Smooth muscle cell of the pulmonary artery (primary cell): ENCODE measurements at places on chromosomes 4 and X. TPM values are rescaled to one million over a fixed set of nuclear protein-coding genes. Genes with fewer than 3 reads are reported as not detected.

The SERPINA7 gene
- not detected in 2 replicates for total RNA-seq

The DCX gene
- total RNA-seq, result not detected in 2 replicates

The ARX gene
- total RNA-seq, result not detected in 2 replicates

The ZNF330 gene
- total RNA-seq, result 22.6 and 26.0 TPM in 2 replicates

The TRIM75 gene
- total RNA-seq, result not detected in 2 replicates

The TBC1D8B gene
- total RNA-seq, result 24.2 and 32.2 TPM in 2 replicates

The DOK7 gene
- total RNA-seq, result 0.07 and 0.20 TPM in 2 replicates
